Naive thymus-derived CD4-positive, alpha-beta T cell (primary cell): ENCODE measurements at places on chromosomes 5 and 9. TPM values are rescaled to one million over a fixed set of nuclear protein-coding genes. Genes with fewer than 3 reads are reported as not detected.

DNA sequence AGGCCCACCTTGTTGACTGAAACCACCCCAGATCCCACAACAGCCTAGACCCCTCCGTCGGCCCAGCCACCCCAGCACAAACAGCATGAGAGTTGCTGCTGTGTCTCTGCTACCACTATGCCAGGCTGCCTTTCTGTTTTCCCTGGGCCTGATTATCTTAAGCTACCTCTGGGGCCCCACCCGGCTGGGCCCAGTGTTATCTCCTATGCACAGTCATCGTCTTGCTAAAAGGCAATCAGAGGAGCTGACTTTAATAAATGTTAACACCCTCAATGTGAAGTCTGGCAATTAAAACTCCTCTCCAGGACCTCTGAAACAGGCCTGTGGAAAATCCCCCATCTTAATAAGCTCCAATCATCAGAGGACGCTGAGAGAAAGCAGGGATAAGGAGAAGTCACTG is 144.9 kb downstream of the FAM114A2 start:
- no peak for DNase-seq
- no peak overlapping the region for H3K27ac ChIP-seq
- H3K27me3 ChIP-seq, result no peaks in the 10 kb centered on the region
- no peak overlapping the region for H3K4me3 ChIP-seq

GRCh38 chr9:136409557-136410455 is 608 bp downstream of the ENTR1 start:
- DNase-seq, result peak; percentile 28
- H3K4me1 ChIP-seq, result peaks cover 27% of the 10 kb centered on the region
- no peaks in the 10 kb centered on the region for H3K27me3 ChIP-seq
- peak overlapping the region; percentile 77 for H3K4me3 ChIP-seq
- H3K27ac ChIP-seq, result peak overlapping the region; percentile 82

DNA sequence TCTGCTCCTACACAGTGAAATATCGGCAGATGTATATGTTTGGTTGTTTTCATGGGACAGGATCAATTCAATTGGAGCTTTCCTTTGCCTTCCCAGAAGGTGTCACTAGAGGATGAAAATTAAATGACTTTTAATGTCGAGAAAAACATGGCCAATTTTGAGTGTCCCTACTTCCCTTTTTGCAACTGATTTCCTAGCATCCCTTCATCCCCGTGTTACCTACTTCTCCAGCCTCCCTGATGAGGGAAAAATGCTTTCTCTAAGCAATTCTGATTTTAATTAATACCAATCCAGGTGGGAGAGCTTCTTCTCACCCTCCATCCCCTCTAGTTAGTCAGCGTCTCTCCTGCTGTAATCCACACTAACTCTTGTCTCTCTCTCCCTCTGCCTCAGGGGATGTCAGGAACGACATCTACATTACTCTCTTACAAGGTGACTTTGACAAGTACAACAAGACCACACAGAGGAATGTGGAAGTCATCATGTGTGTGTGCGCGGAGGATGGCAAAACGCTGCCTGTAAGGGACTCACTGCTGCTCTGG is 64.9 kb downstream of the DOCK2 start:
- no peaks in the 10 kb centered on the region for H3K27me3 ChIP-seq
- no peak for DNase-seq
- H3K36me3 ChIP-seq, result peaks cover 29% of the 10 kb centered on the region

The MEF2C gene
- total RNA-seq, result 3.4 TPM

DNA sequence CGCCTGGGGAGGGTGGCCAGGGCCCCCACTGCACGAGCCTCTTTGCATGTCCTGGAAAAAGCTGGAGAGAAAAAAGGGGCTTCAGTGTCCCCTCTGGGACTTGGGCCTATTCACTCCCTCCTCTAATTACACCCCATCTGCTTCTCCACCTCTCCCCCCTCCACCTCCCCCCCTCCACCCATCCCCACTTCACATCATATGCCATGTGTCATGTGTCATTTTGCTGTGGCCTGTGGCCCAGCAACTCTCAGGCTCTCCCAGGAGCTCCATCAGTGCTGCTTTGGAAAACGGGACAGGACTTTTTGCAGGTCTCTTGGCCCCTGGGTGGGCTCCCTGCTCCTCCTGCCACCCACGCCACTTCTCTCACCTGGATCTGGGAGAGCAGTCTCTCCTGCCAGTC is 68.7 kb downstream of the NTNG2 start:
- H3K36me3 ChIP-seq, result no peaks in the 10 kb centered on the region
- no peaks in the 10 kb centered on the region for H3K4me1 ChIP-seq
- no peak overlapping the region for H3K27ac ChIP-seq
- no peaks in the 10 kb centered on the region for H3K27me3 ChIP-seq
- no peak for DNase-seq

The N4BP3 gene
- 0.84 TPM for total RNA-seq

- H3K4me3 ChIP-seq, result no peak overlapping the region
- H3K36me3 ChIP-seq, result no peaks in the 10 kb centered on the region
- H3K4me1 ChIP-seq, result peaks cover 11% of the 10 kb centered on the region
- no peaks in the 10 kb centered on the region for H3K27me3 ChIP-seq
- H3K27ac ChIP-seq, result peak overlapping the region; percentile 60
Measured at GRCh38 chr5:176550275-176550831, 1.2 kb downstream of the CDHR2 start.

DNA sequence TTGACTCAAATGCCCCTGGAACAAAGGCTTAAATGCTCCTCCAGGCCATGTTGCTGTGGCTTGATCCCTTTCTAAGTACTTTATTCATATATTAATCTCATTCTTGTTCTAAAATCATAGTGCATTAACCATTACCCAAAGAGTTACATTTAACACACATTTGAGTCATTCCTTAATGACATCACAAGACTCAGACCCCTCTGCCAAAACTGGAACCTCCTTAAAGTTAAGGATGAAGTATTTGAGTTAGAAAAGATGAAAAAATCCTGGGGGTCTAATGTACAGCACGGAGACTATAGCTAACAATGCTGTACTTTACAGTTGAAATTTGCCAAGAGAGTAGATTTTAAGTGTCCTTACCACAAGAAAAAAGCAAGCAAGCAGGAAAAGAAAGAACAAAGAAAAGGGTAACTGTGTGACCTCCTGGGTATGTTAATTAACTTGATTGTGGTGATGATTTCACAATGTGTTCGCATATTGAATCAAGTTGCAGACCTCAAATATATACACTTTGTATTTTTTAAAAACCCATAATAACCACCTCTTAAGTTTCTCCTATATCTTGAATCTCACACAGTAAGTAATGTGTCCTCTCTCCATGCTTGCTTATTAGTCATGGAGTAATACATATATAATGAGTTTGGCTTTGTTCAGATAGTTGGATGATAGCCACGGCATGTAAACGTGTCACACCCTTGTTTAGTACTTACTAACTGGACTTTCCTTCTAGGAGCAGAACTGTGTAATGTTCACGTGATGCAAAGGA is 376.9 kb downstream of the SEMA5A start:
- no peaks in the 10 kb centered on the region for H3K36me3 ChIP-seq
- no peaks in the 10 kb centered on the region for H3K4me1 ChIP-seq
- no peak overlapping the region for H3K27ac ChIP-seq
- H3K27me3 ChIP-seq, result no peaks in the 10 kb centered on the region
- no peak for DNase-seq
- no peak overlapping the region for H3K4me3 ChIP-seq

GRCh38 chr9:6782345-6782744 is 24.6 kb downstream of the KDM4C start:
- no peaks in the 10 kb centered on the region for H3K36me3 ChIP-seq
- H3K27me3 ChIP-seq, result no peaks in the 10 kb centered on the region
- H3K4me1 ChIP-seq, result peaks cover 23% of the 10 kb centered on the region
- no peak for DNase-seq

The SARDH gene
- 9.5 TPM for total RNA-seq

- no peak overlapping the region for H3K27ac ChIP-seq
- no peaks in the 10 kb centered on the region for H3K27me3 ChIP-seq
- H3K4me1 ChIP-seq, result no peaks in the 10 kb centered on the region
- H3K36me3 ChIP-seq, result no peaks in the 10 kb centered on the region
Measured at GRCh38 chr5:84119252-84119651, 265.4 kb downstream of the EDIL3 start.

GRCh38 chr5:55096182-55096581 is 6.3 kb upstream of the GZMA start:
- peak; percentile 59 for DNase-seq
- H3K27me3 ChIP-seq, result no peaks in the 10 kb centered on the region
- H3K4me3 ChIP-seq, result peak overlapping the region; percentile 33
- peaks cover 49% of the 10 kb centered on the region for H3K4me1 ChIP-seq
- H3K36me3 ChIP-seq, result no peaks in the 10 kb centered on the region

The CFAP157 gene
- 0.20 TPM in 1 of 2 replicates, not detected in the other for total RNA-seq

DNA sequence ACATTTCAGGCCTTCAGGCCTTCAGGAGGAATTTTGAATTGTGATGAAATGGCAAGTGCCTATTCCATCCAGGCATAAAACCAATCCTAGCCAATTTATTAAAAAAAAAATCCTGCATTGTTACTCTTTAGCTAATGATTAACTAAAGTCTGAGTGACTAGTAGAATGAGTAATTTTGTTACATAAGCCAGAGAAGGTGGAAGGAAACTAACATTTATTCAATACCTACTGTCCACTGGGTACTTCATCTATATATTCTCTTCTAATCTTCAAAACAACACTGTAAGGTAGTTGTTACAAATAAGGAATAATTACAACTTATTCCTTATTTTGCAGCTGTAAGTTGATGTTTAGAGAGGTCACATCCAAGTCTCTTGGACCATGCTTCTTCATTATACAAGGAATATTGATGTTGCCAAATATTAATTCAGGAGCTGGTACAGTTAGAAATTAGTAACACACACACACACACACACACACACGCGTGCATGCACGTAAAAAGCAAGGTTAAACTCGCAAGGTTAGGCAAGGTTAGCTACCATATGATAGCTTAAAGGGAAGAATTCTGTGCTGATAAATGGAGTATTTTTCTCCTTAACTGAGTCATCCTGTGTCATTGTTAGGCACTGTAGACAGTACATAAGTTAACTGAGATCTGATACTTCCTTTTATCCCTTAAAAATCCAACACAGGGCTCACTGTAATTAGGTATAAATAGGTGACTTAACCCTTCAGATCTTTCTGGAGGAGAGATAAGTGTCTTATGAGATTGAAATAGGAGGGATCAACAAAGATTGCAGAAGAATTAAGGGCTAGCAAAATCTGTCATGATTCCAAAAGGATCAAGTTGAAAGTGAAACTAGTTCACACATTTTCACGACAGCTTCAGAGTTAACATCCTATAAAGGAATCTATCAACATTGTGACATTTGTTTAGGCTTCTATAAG is 596.9 kb downstream of the PDE4D start:
- H3K27ac ChIP-seq, result no peak overlapping the region
- no peaks in the 10 kb centered on the region for H3K4me1 ChIP-seq
- no peaks in the 10 kb centered on the region for H3K27me3 ChIP-seq
- H3K4me3 ChIP-seq, result peak overlapping the region; percentile 42

GRCh38 chr9:116494815-116495634 is 192.1 kb upstream of the TRIM32 start:
- H3K4me1 ChIP-seq, result no peaks in the 10 kb centered on the region
- no peak for DNase-seq
- H3K27ac ChIP-seq, result no peak overlapping the region
- no peaks in the 10 kb centered on the region for H3K36me3 ChIP-seq

The CHSY3 gene
- not detected for total RNA-seq

DNA sequence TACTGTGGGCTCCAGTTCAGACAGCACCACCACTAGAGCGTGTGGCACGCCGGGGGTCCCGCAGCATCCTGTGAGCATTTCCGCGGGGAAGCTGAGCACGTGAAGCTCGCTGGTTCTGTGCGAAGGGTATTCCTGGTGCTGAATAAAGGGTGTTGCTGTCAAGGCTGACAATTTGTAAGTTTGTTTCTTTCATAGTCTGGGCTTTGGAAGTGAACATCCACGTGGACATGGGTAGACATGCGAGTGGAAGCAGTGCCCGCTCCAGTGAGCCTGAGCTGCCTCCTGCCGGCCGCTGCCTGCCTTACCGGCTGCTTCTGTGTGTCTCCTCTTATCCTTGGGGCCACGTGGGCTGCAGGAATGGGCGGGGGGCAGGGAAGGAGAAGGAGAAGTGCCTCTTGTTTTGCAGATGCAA is 14.7 kb downstream of the NDUFS6 start:
- H3K4me1 ChIP-seq, result no peaks in the 10 kb centered on the region
- no peaks in the 10 kb centered on the region for H3K27me3 ChIP-seq
- H3K4me3 ChIP-seq, result no peak overlapping the region
- no peak overlapping the region for H3K27ac ChIP-seq
- H3K36me3 ChIP-seq, result peaks cover 28% of the 10 kb centered on the region

DNA sequence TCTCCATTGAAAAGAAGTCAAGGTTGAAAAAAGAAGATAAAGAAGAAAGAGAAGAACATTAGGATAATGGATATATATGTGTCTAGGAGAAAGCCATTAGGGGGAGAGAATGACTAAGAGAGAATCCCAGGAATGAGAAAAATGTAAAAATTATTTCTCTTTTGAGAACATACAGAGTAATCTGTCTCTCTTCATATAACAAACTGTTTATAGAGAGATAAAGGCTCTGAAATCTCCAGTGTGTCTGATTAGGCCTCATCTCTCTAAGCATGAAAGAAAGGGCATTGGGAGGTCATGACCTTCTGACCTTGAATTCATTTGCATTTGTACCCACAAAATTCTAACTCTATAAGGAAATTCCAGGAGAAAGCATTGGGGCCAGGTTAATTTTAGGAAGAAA is 3.5 kb upstream of the MPDZ start:
- no peak overlapping the region for H3K27ac ChIP-seq
- no peak for DNase-seq
- no peaks in the 10 kb centered on the region for H3K4me1 ChIP-seq
- H3K36me3 ChIP-seq, result no peaks in the 10 kb centered on the region
- no peaks in the 10 kb centered on the region for H3K27me3 ChIP-seq

The PCDHA12 gene
- total RNA-seq, result not detected

DNA sequence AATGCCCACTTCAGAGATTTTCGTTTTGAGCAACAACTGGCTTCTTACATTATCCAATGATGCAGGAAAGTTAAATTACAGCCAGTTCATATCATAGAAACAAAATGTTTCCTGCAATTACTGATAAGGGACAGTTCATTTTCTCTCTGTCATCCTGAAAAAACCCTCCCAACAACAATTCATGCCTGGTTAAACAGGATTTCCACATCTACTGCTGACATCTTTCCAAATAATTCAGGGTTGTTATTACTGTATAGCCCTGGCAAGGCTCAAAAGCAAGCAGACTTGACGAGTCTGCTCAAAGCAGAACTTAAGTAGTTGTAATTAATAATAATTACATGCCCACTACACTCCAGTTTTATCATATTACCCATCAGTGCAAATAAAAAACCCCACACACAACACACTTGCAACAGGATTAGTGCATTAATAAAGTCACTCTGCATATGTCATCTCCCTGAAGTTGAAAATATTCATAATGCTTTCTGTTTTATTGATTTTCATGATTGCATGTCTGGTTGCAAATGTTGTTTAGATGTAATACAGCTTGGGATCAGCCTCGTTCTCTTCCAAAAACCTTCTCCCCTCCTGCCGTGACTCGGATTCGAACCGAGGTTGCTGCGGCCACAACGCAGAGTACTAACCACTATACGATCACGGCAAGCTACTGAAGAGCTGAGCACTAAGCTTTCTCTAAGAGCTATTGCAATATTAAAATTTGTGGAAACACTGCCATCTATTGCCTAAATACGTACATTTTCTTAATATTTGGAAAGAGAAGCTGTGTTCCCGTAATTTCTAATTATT is 119.6 kb upstream of the NFIB start:
- no peak for DNase-seq
- no peaks in the 10 kb centered on the region for H3K27me3 ChIP-seq
